ENCODE measurements at places on chromosomes 4 and X.
A peak's percentile ranks its signal among the peaks of the same experiment; 100 is the strongest.

GRCh38 chr4:182901337-182901736, 15.8 kb downstream of the DCTD start:
- no peak for DNase-seq

DNA sequence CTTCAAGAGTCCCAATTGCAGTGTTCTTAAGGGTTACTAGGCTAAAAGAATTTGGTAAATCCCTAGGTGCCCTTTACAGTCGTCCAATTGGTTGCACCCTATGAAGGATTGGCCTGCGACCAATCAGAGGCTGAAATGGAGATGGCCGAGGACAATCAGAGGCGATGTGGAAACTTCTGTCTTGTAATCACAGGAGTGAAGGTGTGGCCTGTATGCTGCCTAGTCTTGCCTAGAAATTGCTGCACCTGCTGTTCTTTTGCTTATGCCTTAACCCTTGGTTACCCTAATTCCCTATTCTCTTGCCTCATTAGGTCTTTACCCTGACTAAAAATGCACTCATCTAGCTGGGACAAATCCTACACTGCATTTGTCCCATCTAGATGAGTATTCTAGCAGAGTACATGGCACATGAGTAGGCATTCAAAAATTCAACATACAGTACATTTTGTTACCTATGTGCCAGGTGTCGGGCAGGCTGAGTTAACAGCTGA, 1.0 kb upstream of the DCK start:
- DNase-seq, result peak; percentile 56

GRCh38 chr4:77911842-77912450, 49.3 kb downstream of the MRPL1 start:
- no peak for DNase-seq

- no peak for DNase-seq
Measured at GRCh38 chr4:165965503-165965902, 92.5 kb downstream of the TLL1 start.

- DNase-seq, result peak; percentile 59
Measured at GRCh38 chrX:1435241-1435895, 17.3 kb downstream of the ASMTL start.

- no peak for DNase-seq
Measured at GRCh38 chr4:146053891-146054290, 115.3 kb upstream of the ZNF827 start.

- no peak for DNase-seq
Measured at GRCh38 chrX:112235547-112235946, 153.0 kb upstream of the TRPC5 start.

GRCh38 chrX:119669424-119670037, 23.4 kb downstream of the SEPTIN6 start:
- DNase-seq, result no peak

DNA sequence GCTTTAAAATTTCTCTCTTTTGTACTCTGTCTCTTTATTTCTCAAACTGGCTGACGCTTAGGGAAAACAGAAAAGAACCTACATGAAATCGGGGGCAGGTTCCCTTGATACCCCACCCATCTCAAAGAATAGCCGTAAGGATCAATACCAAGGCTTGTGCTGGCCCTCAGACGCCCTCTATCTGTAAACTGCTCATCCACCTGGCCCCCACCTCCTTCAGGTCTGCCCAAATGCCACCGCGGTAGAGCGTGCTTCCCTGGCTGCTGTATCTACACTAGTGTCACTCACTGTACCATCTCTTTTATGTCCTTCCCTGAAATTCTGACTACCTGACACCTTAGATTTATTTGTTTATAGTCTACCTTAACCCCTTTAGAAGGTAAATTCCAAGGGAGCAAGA, 62.8 kb downstream of the SMIM20 start:
- DNase-seq, result no peak

DNA sequence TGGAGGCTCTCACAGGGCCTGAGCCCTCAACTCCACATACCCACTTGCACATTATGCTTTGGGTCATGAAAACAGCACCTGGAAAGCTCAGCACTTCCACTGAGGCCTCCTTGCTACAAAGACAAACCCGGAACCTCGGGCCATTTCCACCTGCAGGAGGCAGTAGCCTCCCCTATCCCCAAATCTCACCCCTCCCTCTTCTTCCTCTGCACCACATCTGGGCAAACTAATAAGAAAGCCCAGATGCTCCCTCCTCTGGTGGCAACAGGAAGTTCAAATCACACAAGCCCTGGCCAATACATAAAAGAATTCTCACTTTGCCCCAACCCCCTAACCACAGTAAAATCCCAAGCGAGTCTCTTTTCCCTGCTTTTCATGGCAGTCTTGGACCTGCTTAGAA, 136.4 kb downstream of the MAPK10 start:
- no peak for DNase-seq

- DNase-seq, result no peak
Measured at GRCh38 chr4:65508168-65508567, 162.1 kb downstream of the EPHA5 start.

- no peak for DNase-seq
Measured at GRCh38 chr4:175953960-175954521, 111.6 kb upstream of the WDR17 start.

DNA sequence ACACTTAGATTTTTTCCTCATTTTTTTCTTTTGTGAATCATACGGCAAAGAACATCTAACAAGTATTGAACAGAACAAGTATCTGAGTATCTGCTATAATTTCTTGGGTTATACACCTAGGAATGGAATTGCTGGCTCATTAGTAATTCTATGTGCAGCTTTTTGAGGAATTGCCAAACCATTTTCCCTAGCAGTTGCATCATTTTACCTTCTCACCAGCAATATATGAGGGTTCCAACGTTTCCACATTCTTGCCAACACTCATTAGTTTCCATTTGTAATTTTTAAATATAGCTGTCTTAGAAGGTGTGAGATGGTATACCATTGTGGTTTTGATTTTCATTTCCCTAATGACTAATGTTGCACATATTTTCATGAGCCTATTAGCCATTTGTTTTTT, 41.1 kb upstream of the DCAF8L1 start:
- no peak for DNase-seq

DNA sequence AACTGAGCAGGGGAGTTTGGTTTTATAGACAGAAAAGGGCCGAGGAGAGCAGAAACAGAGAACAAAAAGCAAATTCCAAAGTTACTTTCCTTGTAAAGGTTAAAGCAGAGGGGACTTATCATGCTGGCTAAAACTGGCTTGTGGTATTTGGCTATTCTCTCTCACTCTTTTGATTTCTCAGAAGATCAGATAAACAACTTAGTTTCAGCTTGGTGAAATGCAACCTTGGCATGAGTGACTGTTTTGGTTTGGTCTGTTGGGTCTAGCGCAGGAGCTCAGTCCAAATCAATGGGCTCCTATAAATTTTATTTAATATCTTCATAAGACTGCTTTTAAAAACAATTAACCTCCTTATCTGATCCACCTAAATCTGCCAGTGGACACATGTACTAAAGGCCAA, 47.3 kb upstream of the KIAA1210 start:
- no peak for DNase-seq

- no peak for DNase-seq
Measured at GRCh38 chr4:168151327-168151726, 59.0 kb downstream of the ANXA10 start.

- DNase-seq, result no peak
Measured at GRCh38 chr4:111127841-111128240, 505.0 kb upstream of the PITX2 start.

- DNase-seq, result peak; percentile 61
Measured at GRCh38 chr4:10078481-10079233, 37.9 kb downstream of the WDR1 start.

GRCh38 chrX:111088628-111089027, 7.4 kb upstream of the PAK3 start:
- no peak for DNase-seq

DNA sequence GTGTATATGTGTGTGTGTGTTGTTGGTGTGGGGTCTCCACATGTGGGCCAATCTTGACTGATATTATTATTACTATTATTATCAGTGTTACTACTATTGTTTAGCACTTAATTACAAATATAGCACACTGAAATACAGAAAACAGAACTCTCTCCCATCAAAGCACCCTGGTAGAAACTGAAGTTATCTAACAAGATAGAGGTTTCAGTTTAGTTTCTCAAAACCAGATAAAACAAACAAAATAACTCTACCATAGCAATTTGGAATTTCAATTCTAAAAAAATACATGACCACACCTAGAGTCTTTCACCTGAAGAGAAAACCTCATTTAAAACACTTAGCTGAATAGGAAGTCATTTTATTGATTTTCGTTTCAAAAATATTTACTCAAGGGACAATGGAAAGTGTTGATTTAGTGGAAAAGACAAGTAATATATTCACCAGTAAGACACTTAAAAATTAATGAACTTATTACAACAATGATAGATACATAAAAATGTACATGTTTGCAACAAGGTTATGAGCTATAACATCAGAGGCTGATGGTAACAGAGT, 252.3 kb downstream of the PDHA2 start:
- no peak for DNase-seq

DNA sequence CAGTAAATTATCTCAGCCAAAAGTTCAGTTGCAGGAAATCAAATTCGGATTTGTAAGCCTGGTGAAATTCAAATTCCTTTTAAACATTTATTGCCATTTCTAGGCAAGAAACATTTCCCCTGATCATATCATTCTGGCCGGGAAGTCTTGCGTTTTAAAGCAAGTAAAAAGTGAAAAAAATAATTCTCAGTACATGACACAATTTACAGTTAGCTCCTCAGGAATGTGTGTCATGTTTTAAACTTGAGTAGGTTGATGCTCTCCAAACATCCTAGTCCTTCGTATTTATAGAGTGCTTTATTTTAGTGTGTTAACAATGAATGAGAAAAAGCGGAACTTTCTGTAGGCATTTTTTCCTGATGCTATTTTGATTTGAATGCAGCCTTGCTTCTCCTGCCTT, 158.3 kb upstream of the SCML1 start:
- no peak for DNase-seq

- no peak for DNase-seq
Measured at GRCh38 chr4:90904021-90904420, 776.8 kb downstream of the CCSER1 start.
